ENCODE measurements at places on chromosomes 3 and 15. TPM values are rescaled to one million over a fixed set of nuclear protein-coding genes. Genes with fewer than 3 reads are reported as not detected.

DNA sequence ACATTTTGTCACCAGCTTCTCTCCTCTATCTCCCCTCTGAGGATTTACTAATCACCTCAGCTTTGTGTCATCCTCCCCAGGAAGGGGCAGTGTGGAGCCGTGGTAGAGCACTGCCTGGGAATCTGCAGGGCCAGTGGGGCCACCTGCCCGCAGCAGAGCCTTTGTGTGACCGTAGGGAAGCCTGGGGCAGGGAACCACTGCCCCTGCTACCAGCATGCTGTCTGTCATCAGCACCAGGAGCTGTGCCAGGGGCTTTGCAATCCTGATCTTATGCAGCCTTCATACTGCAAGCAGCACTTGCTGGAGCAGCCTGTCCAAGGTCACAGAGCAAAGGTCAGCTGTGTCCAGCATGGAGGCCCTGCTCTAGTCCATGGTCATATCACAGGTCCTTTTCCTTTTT lies 170.2 kb upstream of the IL12A start:
- no peak for DNase-seq

- no peak for DNase-seq
Observed at GRCh38 chr3:167406876-167407492, 26.9 kb upstream of the ZBBX start.

DNA sequence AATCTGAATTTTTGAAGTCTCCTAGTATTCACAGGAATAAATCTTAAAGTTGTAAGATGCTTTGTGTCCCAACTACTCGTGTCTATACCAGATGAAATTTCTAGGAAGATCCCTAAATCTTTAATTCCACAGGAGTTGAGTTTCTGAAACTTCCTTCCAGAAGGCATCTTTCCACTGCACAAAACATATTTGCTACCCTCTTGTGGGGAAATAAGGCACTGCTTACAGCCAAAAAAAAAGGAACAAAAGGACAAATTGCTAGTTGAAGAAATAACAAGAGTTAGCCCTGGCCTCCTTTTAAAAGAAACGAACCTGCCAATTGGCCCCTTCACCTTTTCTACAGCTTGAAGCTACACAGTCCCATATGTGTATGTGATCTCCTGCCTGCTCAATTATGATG lies 54.0 kb downstream of the TAFA4 start:
- no peak for DNase-seq

DNA sequence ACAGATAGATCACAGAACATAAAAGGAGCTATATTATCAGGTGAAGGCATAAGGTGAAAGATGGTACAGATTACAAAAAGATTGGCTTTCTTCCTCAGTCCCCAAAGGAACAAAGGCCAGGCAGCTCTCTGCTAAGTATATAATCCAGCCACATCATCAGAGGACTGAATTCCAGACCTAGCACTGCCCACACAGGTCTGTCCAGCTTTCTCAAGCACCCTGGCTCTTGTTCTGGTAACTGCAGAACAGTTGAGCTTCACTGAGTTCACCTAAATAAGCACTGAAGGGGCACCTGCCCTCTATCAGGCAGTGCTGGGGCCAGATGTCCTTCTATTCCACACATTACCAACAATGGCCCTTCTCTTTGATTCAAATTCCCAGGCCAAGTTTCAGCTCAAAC lies 6.3 kb downstream of the DUOXA1 start:
- no peak for DNase-seq

Gene KCNMB3
- total RNA-seq: 3.2 TPM

Gene GOLGA6D
- total RNA-seq: not detected

Measured in mesenteric fat pad (tissue), 1 donor.